ENCODE measurements at places on chromosomes 2 and 18.

DNA sequence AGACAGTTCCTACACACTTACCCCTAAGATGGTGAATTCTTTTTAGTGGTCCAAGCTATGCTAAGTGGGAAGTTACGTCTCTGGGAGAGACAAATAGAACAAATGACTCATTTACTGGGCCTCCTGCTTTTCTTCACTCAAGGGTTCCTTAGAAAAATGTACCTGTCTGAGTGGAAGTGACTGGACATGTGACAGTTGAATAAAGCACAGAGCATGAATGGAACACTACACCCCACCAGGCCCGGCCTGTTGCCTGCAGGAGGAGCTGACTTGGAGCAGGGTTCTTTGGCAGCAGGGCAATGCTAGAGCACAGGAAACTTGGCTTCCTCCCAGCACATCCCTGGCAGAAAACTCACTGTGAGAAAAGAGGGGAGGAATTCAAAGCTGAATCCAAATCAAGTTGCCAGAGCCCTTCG lies 451.0 kb upstream of the SETBP1 start:
- peak; percentile 36 for DNase-seq

DNA sequence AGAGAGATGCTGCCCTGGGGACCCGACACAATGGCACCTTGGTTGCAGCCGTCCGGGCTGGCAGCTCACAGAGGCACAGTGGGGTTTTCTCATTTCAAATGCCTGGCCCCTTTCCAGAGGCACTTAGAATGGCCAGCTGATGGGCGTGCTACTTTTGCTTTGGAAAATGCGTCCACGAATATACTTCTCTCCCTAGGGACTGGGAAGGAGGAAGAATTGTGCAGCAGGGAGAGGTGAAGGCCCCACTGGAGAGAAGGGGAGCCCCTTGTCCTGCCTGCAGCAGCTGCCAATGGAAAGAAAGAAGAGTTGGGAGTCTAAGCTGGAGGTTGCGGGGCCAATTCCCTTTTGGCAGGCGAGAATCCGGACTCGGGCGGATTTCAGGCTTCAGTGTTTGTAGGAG lies 1.1 kb upstream of the MAL start:
- DNase-seq: no peak

DNA sequence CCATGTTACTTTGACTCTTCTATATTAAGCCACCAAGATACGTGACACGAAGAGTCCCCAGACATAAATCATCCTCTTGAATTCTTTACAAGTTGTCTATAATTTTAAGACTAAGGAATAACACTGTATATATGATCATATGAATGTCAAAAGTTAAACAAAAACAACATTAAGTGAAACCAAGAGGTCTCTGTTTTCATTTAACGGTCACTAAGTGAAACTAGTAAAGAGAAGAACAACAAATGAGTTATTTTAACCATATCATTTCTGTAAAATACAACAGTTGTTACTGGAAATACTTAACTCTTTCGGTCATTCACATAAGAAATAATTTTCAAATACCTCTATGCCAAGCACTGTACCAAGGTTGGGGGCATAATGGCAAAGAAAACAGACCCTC lies 45.7 kb upstream of the STK17B start:
- DNase-seq: no peak

- DNase-seq: no peak
Observed at GRCh38 chr2:174856447-174856846, 92.2 kb upstream of the CHRNA1 start.

DNA sequence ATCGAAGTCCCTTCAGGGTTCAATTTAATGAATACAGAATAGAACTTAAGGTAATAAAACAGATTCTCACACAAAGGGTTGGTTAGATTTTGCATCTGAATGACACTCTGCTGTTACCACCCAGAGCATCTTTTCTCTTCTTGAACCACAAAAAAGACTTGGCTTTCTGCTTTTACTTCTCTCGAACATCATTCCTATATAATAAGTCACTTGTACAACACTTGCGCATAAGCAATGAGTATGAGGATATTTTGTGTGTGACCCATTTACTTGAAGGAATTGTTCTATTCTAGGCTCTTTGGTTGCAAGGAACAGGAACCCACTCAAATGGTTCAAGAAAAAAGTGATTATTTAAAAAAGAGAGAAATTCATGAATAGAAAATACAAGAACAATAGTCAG lies 126.2 kb downstream of the NUP35 start:
- DNase-seq: no peak

GRCh38 chr2:3628241-3628679 lies 29.7 kb upstream of the ALLC start:
- DNase-seq: no peak

DNA sequence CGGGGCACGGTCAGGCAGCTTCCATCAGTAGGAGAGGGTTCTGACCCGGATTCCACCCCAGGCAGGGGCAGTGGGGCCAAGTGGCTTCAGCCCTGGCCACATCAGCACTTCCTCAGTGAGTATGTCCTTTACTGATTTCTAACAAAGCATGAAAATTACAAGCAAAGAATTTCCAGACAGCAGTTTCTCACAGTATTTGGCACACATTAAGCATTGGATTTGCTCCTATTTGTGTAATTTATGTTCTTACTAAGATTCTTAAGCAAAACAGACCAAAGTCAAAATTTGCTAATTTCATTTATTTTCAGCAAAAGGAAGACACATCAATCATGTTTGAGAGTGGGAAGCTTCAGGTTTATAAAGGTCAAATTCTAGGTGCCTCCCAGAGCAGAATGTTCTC lies 73.3 kb upstream of the NFATC1 start:
- DNase-seq: no peak

DNA sequence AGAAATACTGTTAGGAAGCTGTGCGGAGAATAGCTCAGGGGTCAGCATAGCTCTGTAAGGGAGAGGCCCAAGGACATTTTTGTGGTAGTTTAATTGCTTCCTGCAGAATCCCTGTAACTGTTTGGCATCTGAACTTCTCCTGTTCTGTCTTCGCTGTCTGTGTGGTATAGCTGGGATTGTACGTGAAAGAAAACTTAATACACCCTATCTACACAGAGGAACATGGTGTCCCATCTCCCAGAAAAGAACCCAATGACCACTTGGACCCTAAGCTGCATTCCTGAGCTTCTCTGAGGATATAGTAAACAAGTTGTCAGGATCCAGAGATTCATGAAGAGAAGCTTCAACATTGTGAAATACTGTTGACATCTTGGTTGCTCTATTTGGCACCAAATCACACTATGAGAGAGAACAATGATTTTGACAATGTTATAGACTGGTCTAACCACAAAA lies 81.3 kb downstream of the CDC42EP3 start:
- no peak for DNase-seq

- DNase-seq: no peak
Observed at GRCh38 chr18:50649821-50650220, 89.9 kb downstream of the MAPK4 start.

- DNase-seq: no peak
Observed at GRCh38 chr2:157839822-157840221, 36.3 kb downstream of the ACVR1 start.

DNA sequence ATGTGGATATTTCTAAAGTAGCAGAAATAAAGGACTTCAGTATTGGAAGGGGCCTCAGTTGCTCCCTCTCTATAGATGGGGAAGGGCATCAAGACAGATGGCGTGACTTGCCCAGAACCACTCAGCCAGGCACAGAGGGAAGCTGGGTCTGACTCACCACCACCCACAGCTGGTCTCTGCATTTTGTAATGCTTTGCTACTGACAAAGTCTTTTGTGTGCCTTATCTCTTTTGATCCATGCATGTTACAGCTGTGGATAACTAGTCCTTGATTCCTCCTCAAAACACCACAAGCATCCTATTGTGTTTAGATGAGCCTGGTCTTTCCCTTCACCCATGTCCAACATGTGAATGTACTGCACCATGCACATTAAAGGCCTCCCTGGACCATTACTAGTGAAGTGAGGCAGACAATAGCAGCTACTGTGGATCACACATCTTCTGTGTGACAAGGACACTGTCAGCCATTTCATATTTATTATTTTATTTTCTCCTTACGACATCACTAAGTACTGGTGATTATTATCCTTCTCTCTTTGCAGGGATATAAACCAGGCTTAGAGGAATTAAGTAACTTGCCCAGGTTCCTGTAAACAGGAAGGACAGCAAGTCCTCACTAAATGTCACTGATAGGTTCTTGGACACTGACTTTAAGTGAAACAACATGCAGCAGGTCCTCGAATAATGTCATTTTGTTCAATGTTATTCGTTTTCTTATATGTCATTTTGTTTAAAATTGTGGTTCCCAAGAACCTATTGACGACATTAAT lies 29.6 kb upstream of the IL37 start:
- peak; percentile 32 for DNase-seq
